ENCODE measurements at places on chromosomes 12 and 14. TPM values are rescaled to one million over a fixed set of nuclear protein-coding genes. Genes with fewer than 3 reads are reported as not detected.

Gene GPR68
- not detected for total RNA-seq

DNA sequence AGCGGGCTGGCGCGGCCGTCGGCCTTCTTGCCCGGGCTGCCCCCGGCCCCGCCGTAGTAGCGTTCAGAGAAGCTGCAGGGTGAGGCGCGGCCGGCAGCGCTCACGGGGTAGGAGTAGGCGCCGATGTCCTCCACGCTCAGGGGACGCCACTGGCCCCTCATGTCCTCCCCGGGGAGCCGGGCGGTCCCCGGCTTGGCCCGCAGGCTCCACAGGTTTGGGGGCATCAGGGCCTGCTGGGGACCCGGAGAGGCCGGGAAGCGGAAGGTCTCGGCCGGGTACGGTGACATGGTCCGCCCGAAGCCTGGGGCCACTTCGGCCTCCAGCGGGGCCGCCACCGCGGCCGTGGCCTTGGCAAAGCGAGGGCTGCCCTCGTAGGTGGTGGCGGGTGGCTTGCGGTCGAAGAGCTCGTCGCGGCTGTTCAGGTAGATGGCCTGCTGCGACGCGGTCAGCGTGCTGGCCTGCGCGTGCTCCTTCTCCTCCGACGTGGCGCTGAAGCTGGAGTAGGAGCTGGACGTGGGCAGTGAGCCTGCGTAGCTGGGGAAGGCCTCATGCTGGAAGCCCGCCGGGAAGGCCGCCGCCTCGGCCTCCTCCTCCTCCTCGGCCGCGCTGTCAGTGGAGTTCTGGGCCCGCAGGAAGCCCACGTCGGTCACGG lies 48.7 kb downstream of the BEGAIN start:
- no peak for DNase-seq

GRCh38 chr12:63814146-63814772 lies 30.2 kb upstream of the SRGAP1 start:
- no peak for DNase-seq

Gene VRTN
- not detected for total RNA-seq

Gene FERMT2
- total RNA-seq: 65.3 TPM

DNA sequence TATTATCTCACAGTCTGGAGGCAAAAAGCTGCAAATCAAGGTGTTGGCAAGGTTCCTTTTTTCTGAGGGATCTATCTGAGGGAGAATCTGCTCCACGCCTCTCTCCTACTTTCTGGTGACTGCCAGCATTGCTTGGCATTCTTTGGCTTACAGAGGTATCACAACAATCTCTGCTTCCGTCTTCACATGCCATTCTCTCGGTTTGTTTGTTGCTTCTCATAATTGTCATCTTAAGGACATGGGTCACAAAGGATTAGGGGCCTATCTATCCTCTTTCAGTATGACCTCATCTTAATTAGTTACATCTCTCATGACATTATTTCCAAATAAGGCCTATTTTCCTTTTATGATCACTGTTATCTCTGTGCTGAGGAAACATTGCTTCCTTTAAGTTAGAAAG lies 345.0 kb downstream of the FOXG1 start:
- no peak for DNase-seq

- DNase-seq: no peak
Observed at GRCh38 chr12:90489141-90489540, 465.8 kb downstream of the CCER1 start.

Gene CDK17
- total RNA-seq: 28.0 TPM

- DNase-seq: peak; percentile 35
Observed at GRCh38 chr14:54025661-54026060, 69.0 kb upstream of the BMP4 start.

DNA sequence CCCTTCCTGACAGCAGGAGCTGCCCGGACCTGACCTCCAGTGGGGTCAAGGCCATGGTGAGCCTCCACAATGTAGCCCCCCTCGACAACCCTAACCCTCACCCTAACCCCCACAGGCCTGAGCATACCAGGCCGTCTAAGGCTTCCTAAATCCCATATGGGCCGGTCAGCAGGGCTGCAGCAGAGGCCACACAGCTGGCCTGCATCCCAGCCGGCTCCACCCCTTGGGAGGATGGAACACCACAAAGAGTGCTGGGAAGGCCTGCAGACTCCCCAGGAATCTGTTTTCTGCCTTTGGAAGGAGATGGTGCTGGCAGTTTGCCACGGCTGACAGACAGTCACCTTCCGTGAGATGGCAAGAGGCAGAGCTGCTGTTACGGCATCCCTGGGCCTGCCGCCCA lies 2.8 kb downstream of the TMEM179 start:
- peak; percentile 33 for DNase-seq

DNA sequence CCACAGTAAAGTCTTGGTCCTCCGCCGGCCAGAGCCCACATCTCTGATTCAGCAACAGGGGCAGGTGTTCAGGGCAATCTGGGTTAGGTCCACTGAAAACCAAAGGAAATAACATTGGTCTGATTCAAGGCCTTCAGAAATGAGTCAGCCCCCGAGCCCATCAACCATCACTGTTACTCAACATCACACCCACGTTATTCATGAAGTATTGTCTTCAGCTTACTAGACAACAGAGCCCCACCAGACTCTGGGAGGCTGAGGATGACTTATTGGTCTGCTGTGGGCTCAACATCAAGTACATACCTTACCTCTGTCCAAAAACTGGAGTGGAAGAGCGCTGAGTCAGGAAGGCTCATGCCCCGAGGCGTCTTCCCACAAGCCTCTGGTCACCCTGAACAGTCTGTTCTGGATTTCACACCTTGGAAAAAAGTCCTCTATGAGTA lies 97.5 kb downstream of the ZFP36L1 start:
- DNase-seq: peak; percentile 60

Gene PPFIA2
- 10.2 TPM for total RNA-seq

DNA sequence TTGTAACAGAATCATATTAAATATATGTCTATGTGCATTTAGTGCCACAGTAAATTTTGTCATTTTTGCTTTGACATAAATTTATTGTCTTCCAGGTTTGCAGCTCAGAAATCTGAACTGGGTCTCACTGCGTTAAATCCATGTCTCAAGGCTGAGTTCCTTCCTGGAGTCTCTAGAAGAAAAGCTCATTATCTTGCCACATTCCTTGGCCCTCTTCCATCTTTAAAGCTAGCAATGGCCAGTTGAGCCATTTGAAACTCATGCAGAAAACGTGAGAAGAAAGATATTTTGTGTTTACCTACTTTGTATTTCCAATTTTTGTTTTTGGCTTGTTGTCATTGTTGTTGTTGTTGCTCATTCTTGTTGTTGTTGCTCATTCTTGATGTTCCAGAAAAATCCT lies 10.7 kb downstream of the PRH1 start:
- DNase-seq: no peak

DNA sequence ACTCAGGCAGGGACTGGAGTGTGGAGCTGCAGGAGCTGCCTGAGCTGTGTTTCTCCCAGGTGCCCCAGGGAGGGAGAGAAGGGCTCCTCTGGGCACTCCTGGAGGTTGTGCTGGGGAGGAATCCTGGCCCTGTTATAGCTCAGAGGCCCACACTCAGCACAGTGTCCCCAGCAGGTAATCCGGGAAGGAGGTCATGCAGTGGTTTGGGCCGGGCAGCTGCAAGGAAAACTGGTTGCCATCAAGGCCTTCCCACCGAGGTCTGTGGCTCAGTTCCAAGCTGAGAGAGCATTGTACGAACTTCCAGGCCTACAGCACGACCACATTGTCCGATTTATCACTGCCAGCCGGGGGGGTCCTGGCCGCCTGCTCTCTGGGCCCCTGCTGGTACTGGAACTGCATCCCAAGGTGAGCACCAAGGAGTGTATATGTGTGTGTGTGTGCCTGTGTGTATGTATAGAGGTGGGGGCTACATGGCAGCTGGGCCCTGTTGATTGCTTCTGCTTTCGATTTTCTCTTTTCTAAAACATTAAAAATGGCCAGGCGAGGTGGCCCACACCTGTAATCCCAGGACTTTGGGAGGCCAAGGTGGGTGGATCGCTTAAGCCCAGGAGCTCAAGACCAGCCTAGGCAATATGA lies 2.0 kb downstream of the AMHR2 start:
- peak; percentile 33 for DNase-seq

DNA sequence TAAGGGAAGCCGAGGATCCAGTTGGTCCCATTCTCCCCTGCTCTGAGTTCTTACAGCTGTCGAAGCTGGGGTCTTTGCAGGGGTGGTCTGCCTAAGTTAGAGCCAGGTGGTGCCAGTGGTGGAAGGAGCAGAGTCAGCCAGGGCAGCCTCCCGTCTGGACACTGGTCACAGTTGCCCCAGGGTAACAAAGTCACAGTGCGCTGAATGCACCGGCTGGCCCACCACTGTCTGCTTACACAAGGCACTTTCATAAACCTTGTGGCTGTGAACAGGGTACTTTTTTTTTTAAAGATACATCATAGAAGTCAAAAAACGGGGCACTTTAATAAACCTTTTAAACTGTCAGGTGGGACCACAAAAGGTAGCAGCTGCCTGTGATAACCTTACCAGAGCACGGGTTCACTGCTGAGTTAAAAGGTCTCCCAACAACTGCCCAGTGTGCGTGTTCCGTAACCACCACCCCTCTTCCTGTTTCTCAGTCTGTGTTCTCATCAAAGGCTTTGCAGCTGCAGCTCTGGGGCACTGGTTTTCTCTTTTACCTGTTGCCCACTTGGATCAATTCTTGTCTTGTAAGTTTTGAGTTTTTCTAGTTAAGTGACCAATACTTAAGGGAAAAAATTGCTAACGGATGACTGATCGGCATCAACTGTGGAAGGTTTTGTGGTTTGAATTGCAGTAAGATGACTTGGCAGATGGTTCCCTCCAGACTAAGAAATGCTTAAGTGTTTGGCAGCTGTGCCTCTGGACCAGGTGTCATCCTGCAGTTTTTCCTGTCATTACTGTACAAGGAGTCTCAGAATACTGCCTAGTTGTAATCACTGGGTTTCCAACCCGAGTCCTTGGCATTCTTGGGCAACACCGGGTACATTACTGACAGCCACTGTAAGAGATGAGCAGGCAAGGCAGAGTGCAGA lies 55.9 kb downstream of the DYNC1H1 start:
- peak; percentile 37 for DNase-seq

Gene ZBTB1
- total RNA-seq: 30.1 TPM

GRCh38 chr14:35351897-35352273 lies 52.7 kb downstream of the NFKBIA start:
- no peak for DNase-seq

DNA sequence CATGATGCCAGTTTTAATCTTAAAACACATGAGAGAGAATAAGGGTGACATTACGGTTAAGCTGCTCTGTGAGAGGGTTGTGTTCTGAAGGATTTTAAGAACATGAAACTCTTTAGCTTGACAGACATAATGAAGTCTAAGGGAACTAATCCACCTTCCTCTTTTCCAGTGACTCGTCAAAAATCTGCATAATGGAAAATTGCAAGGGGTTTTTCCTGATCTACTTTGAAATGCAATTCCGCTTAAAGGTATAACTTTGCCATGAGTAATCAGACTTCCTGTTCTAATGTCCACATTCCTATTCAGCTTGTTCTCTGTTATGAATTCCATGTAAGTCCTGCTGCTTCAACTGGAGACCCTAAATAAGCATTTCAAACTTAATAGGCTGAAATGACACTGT lies at the start of gene ZNF705A:
TSS of gene ZNF705A (plus strand) at position 171 of the 400 bp plus-strand sequence. CDS start 15,611 bp downstream, outside the sequence.
- DNase-seq: peak; percentile 12

- DNase-seq: no peak
Observed at GRCh38 chr14:80867091-80867490, 74.4 kb downstream of the CEP128 start.

DNA sequence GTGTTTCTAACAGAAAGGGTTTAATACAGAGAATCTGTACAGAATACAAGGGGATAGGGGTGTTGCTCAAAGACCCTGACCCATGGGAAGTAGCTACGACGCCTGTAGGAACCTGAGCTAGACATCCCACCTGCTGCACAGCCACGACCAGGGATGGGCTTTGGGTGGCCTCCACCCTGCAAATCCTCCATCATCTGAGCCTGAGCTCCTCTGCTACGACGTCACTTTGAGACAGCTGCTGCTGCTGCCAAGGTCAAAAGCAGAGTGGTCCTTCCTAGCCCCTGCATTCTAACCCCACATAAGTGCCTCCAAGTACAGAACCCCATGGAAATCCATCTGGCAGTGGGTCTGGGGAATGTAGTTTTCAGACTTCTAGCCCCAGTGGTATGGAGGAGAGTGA lies 43.8 kb downstream of the JAG2 start:
- no peak for DNase-seq

Gene PRICKLE1
- total RNA-seq: 1.8 TPM

Gene MMP14
- 98.7 TPM for total RNA-seq

DNA sequence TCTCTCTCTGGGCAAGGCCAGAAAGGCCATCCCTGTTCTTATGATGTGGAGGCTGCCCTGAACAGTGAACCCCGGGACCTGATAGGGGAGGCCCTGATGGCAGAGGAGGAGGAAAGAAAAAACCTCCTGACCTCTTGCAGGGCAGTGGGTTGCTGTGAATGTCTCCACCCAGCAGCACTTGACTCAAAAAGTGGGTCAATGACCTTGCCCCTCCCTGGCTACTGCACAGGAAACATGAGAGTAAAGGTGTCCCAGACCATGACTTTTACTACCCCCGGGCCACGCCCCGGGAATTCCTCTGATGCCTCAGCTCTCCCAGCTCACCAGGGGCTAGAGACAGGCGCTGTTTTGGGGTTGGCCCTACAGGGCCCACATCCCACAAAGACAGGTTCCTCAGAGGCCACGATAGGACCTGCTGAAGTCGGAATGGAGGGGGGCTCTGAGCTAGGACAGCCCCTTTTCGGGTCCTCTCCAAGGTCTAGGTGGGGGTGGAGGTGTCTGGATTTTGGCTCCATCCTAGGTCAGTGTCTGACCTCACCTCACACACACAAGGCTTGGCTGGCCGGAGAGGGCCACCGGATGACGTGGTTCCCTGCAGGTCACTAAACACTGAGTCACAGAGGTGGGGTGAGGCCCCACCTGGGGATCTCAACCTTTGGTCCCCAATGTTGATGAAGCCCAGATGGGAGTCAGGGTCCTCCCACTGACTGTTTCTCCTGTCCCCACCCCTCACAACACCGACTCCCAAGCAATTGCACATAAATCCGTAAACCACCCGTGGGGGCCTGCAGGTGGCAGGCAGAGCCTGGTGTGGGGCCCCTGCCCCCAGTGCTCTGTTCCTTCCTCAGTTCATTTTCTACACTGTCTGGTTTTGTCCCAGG lies 1.6 kb downstream of the RHOF start:
- no peak for DNase-seq

Gene ACRBP
- total RNA-seq: 0.28 TPM

Gene TMEM179
- not detected for total RNA-seq

Gene TPI1
- 1,386 TPM for total RNA-seq

Gene GPR137C
- 2.7 TPM for total RNA-seq

DNA sequence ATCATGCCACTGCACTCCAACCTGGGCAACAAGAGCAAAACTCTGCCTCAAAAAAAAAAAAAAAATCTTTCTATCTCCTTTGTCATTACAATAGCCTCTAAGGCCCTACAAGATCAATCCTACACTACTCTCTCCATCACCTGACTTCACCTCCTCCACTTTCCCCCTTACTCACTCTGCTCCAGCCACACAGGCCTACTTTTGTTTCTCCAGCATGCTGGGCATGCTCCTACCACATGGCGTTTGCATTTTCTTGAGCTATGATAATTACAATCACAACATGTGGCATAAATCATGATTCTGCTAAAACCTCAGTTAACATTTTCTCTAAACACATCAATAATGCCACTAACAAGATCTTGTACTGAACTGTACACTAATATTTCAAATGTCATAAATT lies 7.8 kb downstream of the PPP1R13B start:
- no peak for DNase-seq

- peak; percentile 42 for DNase-seq
Observed at GRCh38 chr12:29147731-29148595, 1.1 kb upstream of the FAR2 start.
